ENCODE measurements at places on chromosomes 11 and 22.

DNA sequence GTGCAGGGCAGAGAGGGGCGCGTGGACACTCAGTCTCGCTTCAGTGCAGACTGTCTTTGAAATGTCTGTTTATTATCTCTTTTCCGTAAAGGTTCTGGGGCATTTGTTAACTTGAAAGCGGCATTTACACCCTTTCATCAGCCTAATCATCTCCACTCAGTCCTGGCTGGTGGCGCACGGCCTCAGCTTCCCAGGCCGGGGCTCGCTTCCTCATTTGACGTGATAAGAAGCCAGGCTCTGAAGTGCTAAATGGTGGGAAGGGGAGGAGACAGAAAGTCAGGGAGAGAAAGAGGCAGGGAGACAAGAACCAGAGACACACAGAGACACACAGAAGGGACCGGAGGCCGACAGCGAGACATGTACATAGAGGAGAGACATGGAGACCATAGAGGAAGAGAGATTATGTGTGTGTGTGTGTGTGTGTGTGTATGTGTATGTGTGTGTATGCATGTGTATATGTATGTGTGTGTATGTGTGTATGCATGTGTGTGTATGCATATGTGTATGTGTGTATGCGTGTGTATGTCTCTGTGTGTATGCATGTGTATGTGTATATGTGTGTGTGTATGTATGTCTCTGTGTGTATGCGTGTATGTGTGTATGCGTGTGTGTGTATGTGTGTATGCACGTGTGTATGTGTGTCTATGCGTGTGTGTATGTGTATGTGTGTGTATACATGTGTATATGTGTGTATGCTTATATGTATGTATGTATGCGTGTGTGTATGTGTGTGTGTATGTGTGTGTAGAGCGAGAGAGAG is 101.5 kb downstream of the ST3GAL4 start:
- DNase-seq = no peak

GRCh38 chr11:59206635-59207034 is 6.1 kb downstream of the MPEG1 start:
- peak; percentile 38 for DNase-seq

- no peak for DNase-seq
Measured at GRCh38 chr11:13952221-13952620, 10.3 kb upstream of the SPON1 start.

DNA sequence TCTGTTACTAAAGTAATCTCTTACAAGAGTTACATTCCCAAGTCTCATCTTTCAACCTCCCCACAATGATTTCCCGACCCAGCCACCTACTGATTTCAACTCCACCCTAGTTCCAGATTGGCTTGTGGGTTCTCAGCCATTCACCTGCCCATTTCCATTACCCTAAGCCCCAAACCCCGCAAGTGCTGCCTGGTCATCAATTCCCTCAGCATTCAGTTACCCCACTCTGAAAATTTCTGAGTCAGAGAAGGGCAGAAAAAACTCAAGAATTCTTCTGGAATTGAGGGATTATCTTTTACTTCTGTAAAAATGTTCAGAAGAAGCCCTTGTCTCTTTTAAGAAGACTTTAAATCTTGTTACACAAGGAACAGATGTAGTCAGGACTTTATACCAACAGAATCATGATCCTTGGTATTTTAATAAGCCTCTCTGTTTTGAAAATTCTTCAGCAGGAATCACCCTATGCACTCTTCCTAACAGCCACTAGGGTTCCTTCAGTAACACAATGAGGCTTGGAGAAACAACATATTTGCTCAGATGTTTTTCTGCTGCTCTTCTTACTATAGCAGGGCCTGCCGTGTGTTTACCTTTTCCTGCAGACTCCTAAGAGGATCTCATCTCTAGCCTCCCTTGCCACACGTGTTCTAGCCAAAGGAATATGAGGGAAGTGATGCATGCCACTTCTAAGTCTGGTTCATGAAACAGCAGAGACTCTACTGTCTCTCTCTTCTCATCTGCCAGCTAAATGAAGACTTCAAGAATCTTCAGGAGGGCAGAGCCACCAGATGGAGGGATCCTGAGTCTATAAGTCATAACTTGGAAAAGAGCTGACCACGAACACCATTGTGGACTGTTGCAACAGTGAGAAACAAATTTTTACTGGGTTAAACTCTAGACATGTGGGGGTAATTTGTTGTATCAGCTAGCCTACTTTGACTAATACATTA is 29.3 kb upstream of the PAMR1 start:
- DNase-seq = peak; percentile 83

DNA sequence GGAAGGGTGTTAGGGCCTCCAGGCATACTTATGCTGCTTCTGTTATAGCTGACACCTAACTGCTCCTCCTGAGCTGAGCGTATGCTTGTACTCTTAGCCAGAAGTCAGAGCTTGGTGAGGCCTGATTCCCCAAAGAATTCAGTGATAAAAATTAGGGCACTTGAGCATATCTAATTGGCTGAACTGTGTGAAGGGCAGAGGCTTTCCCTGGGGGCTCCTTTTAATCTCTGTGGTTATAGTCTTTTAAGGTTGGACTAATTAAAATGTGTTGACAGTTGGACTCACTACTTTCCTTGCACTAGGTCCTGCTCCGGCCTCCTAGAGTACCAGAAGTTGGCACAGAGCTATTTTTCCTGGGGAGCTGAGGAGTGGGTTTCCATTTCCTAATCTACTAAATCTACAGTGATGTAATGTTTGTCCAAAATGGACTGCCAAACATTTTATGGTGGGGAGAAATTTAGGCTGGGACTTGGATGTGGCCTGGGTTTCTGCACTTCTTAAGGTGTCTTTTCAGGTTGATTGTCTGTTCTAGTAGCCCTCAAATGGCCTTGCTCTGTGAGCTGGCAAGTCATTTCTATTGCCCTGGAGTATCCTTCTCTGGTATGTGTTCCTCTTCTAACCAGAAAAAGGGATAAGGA is 18.4 kb downstream of the STIM1 start:
- no peak for DNase-seq

DNA sequence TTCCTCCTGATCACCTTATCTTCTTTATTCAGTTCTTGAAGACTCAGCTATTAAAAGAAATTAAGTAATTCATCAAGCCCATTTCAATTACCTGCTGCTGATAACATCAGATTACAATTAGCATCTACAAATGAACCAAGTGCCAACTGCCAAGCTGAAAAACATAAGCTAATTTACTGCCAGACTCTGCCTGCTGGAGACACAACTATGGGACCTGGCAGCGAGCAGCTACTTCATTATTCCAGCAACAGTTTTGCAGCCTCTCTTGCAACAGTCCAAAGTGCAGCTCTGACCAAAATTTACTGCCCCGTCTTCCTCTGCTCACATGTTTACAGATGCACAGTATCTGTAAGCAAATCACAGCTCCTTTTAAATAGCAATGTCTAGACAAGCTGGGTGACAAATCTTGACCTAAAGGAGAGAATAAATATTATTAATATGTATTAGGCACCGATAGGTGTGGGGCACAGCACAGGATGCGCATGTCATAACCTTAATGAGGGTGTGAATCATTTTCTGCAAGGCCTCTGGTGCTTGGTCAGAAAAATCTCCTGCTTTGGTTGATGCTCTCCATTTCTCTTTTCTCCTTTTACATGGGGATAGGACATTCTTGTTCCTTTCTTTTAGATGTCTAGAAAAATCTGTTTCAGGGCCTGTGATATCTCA is 232.2 kb upstream of the PITPNB start:
- no peak for DNase-seq

- DNase-seq = peak; percentile 97
Measured at GRCh38 chr11:19441752-19442553, 201.2 kb upstream of the E2F8 start.

- DNase-seq = no peak
Measured at GRCh38 chr11:72475381-72475780, 41.0 kb upstream of the CLPB start.

DNA sequence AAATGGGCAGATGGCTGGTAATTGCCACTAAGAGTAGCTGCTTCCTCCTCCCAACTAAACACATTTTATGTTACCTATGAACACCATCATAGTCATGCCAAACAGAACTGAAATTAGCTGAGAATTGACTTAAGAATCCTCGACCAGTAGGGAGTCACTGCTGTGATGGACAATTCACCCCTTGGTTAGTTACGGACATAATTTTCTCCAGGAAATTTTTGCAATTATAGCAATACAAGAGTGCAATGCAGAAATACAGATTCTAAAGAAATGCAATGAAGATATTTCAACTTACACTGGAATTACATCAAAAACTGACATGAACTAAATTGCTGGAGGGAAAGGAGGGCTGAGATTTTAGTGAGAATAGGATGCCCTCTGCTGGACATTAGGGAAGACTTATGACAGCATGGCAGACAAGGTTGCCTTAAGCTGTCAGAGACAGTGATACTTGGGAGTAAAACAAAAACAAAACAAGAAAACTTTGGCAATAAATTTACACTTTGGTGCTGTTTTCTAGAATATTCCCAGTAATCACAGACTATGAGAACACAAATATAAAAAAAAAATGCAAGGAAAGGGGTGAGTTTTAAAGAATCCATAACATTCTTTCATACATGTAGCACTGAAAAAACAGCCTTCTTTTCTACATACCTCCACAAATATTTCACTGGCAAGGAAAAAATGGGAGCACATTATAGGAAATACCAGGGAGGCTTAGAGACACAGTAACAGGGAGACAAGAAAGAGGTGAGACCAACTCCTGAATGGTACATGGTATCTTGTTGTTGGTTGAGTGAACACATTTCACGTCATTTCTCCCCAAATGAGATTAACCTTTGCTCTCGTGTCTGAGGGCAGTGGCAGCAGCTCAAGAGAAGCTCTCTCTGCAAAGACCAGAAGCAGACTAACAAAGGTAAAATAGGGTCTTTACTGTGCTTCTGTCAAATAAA is 11.2 kb upstream of the PPP2R1B start:
- DNase-seq = peak; percentile 84

- DNase-seq = no peak
Measured at GRCh38 chr11:12121517-12121916, 11.1 kb downstream of the MICAL2 start.

DNA sequence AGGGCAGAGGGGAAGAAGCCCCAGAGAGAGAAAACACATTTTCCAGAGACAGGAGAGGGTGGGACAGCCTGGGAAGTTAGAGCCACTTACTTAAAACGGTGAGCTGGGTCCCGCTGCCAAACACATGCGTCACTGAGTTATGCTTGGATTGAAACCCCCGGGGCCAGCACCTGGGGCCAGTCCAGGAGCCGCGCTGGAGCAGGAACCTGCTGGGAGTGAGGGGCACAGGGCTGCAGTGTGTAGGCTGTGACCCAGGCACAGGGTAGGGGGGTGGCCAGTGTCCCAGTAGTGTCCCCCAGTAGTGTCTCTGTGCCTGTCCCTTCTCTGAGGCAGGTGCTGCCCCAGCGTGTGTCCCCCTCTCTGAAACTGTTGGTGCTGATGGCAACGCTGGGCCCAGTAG is 5.2 kb downstream of the IGLL1 start:
- no peak for DNase-seq

GRCh38 chr11:73872749-73873357 is 3.8 kb downstream of the COA4 start:
- DNase-seq = no peak

- DNase-seq = no peak
Measured at GRCh38 chr22:20240900-20241299, 27.2 kb downstream of the RTN4R start.

DNA sequence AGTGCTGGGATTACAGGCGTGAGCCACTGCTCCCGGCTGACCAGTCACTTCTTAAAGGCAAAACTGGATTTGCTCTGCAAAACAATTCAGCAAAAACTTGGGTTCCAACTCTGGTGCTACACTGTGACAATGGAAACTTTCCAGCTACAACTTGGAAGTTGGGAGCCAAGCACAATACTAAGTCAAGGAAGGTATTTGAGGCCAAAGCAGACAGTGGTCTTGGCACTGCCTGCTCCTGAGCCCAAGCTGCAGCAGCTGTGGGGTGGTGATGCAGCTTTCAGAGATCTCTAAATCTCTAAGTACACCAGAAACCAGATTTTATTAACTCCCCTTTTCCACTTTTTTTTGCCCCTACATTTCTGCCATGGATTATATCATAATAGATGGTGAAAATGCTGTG is 17.5 kb downstream of the ADM start:
- DNase-seq = no peak

- peak; percentile 48 for DNase-seq
Measured at GRCh38 chr11:110522471-110522870, 92.7 kb downstream of the FDX1 start.

DNA sequence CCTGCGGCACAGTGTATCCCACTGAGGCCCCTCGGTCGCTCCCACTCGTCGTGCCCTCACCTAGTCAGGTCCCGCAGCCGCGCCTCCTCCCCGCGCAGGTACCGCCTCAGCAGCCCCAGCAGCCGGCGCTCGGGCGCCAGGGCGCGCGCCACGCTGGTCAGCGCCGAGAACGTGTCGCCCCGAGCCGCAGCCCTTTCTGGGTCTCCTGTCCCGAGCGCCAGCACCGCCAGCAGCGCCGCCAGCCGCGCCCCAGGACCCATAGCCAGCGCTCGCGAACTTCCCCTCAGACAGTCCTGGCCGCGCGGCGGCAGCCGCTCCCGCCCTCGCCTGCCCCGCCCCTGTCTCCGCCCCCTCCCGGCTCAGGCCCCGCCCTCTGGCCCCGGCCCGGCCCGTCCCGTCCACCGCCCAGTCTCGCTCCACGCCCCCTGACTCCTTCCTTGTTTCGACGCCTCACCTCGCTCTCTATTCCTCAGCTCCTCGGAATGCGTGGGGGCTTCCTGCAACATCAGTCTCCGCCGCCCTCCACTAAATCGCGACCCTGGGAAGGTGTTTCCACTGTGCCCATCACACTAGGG is at the start of gene P4HA3:
P4HA3 (minus strand) TSS at position 289 of the 575 bp plus-strand sequence; CDS start at position 260, 29 bp downstream.
- DNase-seq = peak; percentile 58

- no peak for DNase-seq
Measured at GRCh38 chr11:68923614-68924013, 19.9 kb downstream of the IGHMBP2 start.

DNA sequence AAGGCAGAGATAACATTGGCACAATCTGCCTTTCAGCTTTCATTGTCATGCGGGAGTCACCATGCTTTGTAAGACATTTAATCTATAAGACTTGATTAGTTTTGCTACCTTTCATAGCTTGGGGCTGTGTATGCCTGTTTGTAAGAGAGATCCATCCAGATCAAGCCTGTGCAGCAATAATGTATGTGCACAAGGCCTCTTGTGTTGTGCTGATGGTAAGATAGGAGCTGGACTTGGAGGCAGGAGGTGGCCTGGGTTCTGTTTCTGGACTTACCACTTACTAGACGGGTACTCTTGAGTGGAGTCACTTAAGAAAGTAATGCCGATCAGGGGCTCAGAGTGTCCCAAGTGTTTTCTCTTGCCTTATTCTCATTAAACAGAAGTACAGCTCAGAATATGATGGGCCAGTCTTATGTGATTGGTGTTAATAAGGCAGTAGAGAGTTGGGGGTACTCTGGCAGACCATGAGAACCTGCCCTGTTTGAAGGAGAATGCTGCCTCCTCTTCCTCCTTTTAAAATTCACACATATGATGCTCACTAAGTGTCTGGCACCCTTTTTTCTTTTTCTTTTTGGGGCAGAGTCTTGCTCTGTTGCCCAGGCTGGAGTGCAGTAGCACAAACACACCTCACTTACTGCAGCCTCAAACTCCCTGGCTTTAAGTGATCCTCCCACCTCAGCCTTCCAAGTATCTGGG is 30.9 kb downstream of the PTPRJ start:
- no peak for DNase-seq

Data from iris pigment epithelial cell (primary cell).